ENCODE measurements at places on chromosomes 5 and 9.

DNA sequence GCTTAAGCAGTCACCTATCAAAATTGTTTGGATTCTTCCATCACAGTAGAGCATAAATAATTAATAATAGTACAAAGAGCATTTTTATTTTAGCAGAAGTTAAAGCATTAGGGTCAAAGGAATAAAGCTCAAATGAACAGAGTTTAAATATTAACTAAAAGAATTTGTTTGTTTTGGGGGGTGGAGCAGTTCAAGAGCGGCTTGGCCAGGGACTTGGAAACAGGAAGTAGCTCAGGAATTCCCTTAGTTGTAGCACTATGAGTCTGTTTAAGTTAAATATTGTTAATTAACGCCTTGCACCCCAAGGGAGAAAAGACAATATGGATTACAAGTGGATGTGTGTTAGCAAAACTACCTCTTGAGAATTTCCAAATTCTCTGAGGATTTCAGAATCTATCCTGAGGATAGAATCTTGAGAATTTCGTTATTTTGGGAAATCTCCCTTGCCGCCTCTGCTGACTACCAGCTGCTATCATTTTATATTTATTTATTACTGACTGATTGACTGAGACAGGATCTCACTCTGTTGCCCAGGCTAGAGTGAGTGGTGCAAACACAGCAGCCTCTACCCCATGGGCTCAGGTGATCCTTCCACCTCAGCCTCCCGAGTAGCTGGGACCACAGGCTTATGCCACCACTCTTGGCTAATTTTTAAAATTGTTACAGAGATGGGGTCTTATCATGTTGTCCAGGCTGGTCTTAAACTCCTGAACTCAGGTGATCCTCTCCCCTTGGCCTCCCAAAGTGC lies 96.7 kb upstream of the CHD1 start:
- no peak for DNase-seq

DNA sequence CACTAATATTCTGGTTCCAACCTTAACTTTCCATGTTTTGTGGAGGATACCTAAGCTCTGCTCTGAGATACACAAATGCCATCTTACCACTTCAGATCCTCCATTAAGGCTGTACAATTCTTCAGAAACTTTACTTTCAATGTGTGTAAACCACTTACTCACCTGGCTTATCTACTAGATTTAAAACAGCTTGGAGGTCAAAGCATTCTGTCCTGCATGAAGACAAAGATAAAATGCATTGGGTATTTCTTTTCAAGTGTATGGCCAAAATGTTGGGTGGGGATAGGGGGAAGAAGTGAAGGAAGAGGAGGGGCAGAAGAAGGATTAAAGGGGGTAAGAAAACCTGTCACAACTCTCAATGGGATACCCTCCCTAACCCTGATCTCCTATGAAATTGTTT lies 939 bp downstream of the GOLGA1 start:
- DNase-seq: no peak

DNA sequence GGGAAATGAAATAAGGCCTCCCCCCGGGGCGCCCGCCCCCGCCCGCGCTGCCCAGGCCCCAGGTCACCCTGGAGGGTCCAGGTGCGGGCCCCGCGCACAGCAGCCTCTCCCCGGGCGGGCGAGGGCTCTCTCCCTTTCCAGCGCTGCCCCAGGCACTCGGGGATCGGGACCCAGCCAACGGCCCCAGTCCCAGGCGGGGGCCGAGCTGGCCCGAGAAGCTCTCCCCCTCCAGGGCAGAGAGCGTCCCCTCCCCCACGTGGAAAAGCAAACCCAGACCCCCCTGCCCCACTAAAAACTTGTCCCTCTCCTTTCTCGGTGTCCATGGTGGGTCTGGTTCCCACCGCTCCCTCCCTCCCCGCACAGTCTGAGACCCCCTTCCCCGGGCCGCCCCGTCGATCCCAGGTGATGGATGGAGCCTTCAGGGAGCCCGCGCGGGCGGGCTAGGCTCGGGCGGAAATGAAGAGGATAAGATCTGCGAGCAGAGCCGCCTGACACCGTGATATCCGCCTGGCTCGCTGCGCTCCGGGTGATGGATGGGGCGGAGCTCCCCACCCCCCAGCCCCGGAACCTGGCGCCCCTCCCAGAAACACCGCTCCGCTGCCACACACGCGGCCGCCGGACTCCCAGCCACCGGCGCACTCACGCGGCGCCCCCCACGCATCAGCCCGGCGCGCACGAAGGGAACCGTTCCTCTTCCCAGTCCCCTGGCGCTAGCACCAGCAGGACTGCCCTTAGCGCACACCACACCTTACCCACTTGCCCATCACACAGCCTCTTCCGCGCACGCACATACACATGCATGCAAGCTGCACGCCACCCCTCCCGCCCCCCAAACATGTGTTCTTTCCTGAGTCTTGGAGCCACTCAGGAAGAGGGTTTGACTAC lies 81.7 kb upstream of the ZBTB43 start:
- DNase-seq: no peak

DNA sequence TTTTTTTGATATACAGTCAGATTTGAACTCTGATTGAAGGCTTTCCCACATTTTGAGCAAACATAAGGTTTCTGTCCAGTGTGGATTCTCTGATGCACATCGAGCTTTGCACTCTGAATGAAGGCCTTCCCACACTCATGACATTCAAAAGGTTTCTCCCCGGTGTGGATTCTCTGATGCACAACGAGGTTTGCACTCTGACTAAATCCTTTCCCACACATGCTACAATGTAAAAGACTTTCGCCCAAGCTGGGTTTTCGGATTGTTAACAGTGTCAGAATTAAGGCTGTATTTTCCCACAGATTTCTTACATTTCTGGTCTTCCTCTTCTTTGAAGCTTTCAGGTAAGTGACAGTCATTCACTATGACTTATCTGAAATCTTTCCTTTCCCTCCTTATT lies 44.3 kb downstream of the GHR start:
- DNase-seq: no peak

DNA sequence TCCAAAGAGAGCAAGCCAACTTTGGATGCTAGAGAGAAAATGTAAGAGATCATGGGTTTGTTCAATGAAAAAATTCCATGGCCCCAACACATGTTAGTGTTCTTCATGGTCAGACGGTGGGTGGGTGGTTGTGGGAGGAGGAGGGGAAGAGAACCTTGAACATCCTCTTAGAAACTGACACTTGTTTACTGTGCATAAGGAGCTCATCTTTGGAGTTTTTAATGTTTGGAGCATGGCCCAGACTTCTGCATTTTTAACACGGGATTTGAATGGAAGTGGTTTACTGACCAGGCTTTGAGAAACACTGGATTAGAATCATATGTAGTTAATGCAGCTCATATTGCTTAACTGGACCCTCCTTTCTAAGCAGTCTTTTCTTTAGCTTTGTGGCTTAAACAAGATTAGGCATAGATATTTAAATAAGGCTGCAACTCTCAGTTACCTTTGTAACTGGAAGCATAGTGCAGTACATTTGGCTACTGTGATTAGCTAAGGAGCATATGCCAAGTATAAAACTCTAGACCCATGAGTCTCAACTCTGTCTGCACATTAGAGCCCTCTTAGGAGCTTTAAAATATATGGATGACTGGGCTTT lies 60.1 kb downstream of the FOCAD start:
- no peak for DNase-seq

- DNase-seq: no peak
These were observed 5.0 kb downstream of the RELL2 start for GRCh38 chr5:141641634-141642267.

GRCh38 chr5:42811591-42812446 lies at the start of gene SELENOP:
SELENOP (minus strand) TSS chr5:42811892; CDS start chr5:42808353, 3,539 bp downstream.
- peak; percentile 70 for DNase-seq

DNA sequence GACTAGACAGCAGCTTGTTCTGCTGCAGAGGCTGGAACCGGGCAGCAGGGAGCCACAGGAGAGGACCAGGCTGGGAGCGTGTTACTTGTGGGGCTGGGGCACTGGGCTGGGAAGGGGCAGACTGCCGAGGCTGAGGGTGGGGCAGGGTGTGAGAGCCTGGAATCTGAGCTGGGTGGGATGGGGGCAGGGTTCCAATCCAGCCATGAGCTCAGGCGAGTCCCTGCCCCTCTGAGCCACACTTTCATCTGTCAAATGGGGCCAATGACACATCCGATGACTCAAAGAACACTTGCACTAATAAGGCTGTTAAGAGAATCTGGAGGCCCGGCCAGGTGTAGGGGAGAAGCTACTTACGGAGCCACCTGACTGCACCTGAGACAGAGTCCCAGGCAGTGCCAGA lies 18.7 kb upstream of the WDR38 start:
- no peak for DNase-seq

- DNase-seq: peak; percentile 61
These were observed 849 bp upstream of the MGAT1 start for GRCh38 chr5:180803181-180804128.

DNA sequence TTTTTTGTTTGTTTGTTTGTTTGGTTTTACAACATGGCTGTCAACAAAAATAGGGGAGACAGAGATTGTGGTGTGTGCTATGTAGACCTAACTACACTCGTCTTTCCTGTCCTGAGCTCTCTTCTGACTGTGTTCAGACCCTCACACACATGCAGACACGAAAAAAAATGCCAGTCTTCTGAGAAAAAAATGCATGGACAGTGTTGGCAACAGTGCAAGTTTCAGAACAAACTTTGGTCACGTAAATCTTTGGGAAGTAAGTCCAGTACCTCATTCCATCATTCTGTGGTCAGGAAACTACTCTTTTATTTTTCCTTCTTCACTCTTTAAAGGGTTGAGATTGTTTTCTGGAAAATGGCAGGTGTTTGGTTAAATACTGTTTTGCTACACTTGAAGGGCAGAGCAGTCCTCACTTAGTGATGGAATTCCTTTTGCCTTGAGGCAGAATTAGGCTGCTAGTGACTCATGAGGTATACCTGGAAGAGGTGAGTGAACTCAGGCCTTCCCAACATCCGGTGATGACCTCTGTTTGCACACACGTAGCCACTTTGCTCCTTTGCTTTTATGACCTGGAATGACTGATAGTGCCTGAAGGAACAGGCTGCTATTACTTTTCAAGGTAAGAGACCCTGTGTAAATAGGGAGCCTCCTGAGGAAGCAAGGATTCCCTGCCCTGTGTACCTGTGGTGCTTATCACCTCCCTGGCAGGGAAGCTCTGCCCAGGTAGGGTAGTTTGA lies 81.6 kb upstream of the TNFAIP8 start:
- DNase-seq: no peak

DNA sequence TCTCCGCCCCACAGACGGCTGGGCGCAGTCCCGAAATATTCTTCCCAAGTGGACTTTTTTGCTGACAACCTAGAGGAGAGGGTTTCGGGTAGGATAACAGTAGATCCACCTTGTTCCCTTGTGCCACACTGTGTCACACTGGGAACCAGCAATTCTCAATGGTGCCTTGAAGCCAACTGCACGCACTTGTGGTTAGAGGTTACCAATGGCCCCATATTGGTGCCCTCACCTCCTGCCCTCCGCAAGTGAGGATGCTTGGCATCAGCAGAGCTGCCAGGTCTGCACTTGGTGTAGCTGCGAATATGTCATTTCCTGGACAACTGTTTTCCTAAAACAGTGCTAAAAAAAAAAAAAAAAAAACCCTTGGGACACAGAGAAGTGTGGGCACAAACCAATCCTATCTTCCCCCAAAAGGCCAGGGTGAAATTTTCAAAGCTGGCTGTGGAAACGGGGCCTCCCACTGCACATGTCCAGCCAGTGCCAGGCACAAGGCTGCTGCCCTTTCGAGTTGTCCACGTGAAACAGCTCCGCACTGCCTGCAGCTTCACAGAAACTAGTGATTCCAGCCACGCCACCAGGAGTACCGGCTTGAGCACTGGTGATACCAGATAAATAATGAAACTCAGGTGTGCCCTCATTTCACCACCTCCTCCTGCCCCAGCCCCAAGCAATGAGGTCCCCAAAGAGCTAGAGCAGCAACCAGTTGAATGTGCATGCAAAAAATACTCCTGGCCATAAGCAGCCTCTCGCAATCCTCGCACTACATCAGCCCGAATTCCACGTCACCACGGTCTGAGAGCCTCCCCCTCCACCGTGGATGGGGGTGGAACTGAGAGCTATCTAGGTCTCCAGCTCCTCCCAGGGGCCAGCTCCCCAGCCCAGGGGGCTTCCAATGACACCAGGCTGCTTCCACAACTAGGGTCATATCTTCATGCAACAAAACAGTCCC lies 51.2 kb downstream of the USP20 start:
- DNase-seq: peak; percentile 60

All from liver (tissue), 10 donors.